ENCODE measurements at places on chromosomes 12 and 14.

DNA sequence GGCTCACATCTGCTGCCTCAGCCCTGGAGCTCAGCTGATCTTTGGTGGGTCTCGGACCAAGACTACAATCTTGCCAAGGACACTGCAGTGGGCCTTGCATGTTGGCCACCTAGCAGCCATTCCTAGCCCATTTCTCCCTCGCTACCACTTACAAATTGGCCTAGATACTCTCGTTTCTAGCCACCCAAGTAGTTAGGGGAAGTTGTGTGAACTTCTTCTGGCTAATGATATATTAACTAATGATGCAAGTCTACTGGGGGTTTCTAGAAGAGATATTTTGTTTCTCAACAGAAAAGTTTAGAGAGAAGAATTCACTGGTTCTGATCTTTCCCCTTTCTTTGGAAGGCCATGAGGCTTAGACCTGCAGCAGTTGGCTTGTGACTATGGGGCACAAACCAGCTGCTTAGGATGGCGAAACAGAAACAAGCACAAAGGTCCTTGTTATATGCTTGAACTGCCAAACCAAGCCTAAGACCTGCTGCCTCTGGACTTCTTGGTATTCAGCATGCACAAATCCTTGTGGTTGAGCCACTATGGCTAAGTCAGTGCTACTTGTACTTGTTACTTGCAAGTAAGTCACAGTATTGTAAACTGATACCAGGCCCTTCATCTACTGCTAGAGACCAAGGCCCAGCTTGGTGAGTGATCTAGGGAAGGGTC, 30.5 kb upstream of the GPATCH2L start:
- no peak for DNase-seq

- no peak for DNase-seq
Observed at GRCh38 chr12:76914102-76914859, 35.5 kb upstream of the CSRP2 start.

- no peak for DNase-seq
Observed at GRCh38 chr12:95884998-95885397, 26.2 kb downstream of the SNRPF start.

GRCh38 chr14:89720741-89721729, 233.5 kb downstream of the EFCAB11 start:
- DNase-seq, result no peak

DNA sequence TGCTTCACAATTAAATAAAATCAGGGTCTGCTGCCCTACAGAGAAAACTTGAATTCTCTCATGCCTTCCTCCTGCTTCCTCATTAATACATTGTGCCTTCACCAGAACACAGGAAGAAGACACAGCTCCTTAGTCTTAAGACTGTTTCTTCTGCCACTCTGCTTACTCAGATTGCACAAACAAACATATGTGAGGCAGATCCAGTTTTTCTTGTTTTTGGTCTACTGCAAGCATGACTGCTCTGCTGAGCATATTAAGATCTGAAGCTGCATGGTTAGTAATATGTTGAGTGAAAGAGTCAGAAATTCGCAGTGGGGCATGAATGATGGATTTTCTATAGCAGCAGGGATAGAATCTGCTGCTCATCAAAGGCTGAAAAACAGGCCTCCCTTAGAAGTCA, 321.1 kb upstream of the STXBP6 start:
- no peak for DNase-seq

- DNase-seq, result no peak
Observed at GRCh38 chr14:24960816-24961215, 89.1 kb downstream of the STXBP6 start.

Data from NCI-H1105 treated with DMSO at 0.1 percent for 48 hours (cell line).